ENCODE measurements at places on chromosomes 16 and 17.

- H3K27me3 ChIP-seq = no peaks in the 10 kb centered on the region
- H3K4me3 ChIP-seq = no peak overlapping the region
Observed at GRCh38 chr16:75288596-75289120, 37.2 kb upstream of the BCAR1 start.

- H3K27me3 ChIP-seq = no peaks in the 10 kb centered on the region
- H3K4me3 ChIP-seq = no peak overlapping the region
- no peak overlapping the region for H3K27ac ChIP-seq
Observed at GRCh38 chr16:58016840-58017446, 8.6 kb upstream of the MMP15 start.

GRCh38 chr17:35476283-35476820 is 27.8 kb upstream of the SLFN13 start:
- H3K27ac ChIP-seq = no peak overlapping the region
- H3K27me3 ChIP-seq = peaks cover 82% of the 10 kb centered on the region
- no peaks in the 10 kb centered on the region for H3K4me1 ChIP-seq
- no peaks in the 10 kb centered on the region for H3K36me3 ChIP-seq

- no peak for DNase-seq
- H3K27me3 ChIP-seq = peaks cover 15% of the 10 kb centered on the region
- H3K27ac ChIP-seq = no peak overlapping the region
- H3K36me3 ChIP-seq = no peaks in the 10 kb centered on the region
Observed at GRCh38 chr17:74641224-74641957, 17.9 kb upstream of the CD300E start.

GRCh38 chr16:48914070-48914469 is 304.1 kb upstream of the N4BP1 start:
- no peak overlapping the region for H3K4me3 ChIP-seq
- H3K36me3 ChIP-seq = no peaks in the 10 kb centered on the region
- H3K27ac ChIP-seq = no peak overlapping the region
- no peak for DNase-seq
- no peaks in the 10 kb centered on the region for H3K4me1 ChIP-seq
- H3K27me3 ChIP-seq = peaks cover 7% of the 10 kb centered on the region

DNA sequence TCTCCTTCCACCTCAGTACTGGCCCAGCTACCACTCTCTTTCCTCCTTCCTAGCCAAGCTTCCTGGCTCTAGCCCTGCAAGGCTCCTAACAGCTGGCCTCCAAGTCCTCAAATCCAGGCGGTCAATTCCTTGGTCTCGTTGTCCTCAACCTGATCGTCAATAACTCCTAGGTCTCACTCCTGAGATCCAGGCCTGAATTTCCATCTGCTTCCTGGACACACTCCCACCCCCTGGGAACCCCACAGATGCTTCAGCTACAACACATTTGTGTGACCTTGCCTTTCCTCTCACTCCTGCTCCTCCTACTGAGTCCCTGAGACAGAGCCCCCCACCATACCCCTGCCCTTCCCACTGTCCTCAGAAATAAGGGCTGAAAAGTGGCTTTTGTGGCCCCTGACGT is 2.3 kb downstream of the ENKD1 start:
- no peak for DNase-seq
- no peak overlapping the region for H3K4me3 ChIP-seq
- H3K27me3 ChIP-seq = no peaks in the 10 kb centered on the region
- peaks cover 2% of the 10 kb centered on the region for H3K36me3 ChIP-seq
- H3K4me1 ChIP-seq = peaks cover 14% of the 10 kb centered on the region

DNA sequence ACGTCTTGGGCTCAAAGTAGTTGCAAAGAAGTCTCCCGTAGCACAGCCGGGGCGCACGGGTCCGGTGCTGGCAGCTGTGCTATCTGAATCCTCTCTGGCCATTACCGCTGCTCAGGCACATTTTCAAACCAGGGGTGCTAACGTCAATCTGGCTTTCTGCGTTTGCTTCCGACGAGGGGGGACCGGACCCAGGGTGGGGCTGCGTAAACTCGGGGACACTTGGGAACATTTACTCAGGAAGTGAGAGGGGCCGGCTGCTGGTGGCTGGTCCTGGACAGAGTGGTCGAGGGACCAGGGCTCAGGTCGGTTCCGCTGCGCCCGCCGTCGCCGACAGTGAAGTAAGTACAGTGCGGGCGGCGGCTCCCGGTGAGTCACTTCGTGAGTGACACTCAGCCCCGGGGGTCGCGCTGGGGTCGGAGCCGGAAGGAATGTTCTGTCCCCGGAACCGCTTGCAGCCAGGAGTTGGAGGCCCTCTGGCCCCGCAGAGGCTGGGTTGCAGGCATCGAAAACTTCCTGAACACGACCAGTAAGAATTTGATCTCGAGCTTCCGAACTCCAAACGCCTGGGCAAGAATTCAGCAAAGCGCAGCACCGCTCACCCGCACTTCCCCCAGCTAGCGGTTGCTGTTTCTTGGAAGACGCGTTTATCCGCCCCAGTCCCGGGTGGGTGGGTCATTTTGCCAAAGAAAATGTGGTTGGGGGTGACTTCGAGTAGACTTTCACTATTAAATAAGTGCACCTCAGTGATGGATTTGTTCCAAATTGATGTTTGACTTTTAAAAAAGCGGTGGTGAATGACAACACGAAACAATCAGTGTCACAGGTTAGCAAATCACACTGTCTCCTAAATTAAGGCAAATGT is 1.4 kb upstream of the HS3ST3B1 start:
- no peak for DNase-seq
- H3K4me3 ChIP-seq = peak overlapping the region; percentile 86
- H3K4me1 ChIP-seq = peaks cover 42% of the 10 kb centered on the region
- H3K27me3 ChIP-seq = peaks cover 84% of the 10 kb centered on the region
- peak overlapping the region; percentile 69 for H3K27ac ChIP-seq

GRCh38 chr16:69195369-69196029 is 8.5 kb downstream of the SNTB2 start:
- H3K27ac ChIP-seq = no peak overlapping the region
- no peaks in the 10 kb centered on the region for H3K27me3 ChIP-seq

GRCh38 chr17:3189961-3190360 is 7.4 kb upstream of the OR1A2 start:
- no peaks in the 10 kb centered on the region for H3K36me3 ChIP-seq
- H3K27ac ChIP-seq = no peak overlapping the region
- no peak overlapping the region for H3K4me3 ChIP-seq
- DNase-seq = no peak
- no peaks in the 10 kb centered on the region for H3K27me3 ChIP-seq
- H3K4me1 ChIP-seq = no peaks in the 10 kb centered on the region

DNA sequence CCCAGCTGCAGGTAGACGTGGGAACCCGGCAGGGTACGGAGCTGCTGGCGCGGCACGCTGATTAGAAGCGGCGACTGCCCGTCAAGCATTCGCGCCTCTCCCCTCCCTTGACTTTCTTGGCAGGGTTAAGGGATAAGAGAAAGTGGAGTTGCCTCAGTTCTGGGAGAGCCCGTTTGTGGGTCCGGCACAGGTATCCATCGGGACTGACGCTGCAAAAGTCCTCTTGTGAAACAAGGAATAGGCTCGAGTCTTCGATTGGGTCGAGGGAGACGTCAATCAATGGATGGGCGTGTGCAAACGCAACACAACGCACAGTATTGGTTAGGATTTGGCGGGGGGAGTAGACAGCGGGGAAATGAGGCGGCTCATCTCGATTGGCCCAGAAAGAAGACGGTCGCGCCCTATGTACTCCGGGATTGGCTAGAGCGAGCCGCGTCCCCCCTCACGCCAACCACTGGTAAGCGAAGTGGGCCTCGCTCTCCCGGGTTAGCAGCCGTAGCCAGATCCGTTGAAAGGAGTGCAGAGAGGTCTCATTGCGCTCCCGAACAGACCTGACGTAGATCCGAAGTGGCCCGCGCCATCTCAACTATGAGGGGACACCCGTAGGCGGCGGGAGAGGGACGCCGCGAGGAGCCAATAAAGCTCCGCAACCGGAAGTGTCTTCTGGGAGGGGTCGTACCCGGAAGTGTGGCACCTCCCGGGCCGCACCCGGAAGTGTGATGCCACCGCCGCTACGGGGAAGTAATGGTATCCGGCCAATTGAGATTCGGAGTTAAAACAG is at the start of gene MON1B:
MON1B (plus strand) TSS at position 713 of the 781 bp plus-strand sequence. CDS start 296 bp downstream, outside the sequence.
- H3K27me3 ChIP-seq = no peaks in the 10 kb centered on the region
- H3K36me3 ChIP-seq = peaks cover 8% of the 10 kb centered on the region
- peak; percentile 94 for DNase-seq
- H3K4me1 ChIP-seq = peaks cover 23% of the 10 kb centered on the region
- peak within 1 kb of the TSS; percentile 99 for H3K27ac ChIP-seq
- H3K4me3 ChIP-seq = peak within 1 kb of the TSS; percentile 90

DNA sequence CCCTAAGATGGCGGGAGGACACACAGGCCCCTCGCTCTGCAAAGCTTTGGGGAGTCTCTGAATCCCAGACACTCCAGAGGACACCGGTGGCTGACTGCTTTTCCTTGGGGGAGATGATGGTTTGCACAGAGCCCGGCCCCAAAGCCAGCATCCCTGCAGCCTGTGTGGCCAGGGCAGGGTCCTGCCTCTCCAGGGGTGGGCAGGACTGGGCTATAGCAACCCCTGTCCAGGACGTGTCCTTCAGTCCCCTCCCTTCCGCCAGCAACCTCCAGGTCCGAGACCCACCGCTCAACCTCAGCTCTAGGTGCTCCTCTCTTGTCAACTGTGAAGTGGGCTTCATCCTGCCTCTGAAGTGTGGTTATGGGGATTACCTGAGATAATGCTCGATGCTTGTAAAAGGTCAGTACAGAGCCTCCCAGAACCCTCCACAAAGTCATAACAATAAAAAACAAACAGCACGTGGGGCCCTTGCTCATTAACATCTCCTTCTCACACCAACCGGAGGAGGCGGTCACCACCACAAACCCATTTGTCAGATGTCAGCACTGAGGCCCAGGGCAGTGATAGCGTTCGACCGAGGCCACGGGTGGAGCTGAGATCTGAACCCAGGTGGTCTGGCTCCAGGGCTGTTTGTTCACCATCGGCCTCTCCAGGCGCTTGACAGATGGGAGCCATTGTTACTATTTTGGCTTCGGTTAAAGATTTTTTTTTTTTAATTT is 304.8 kb downstream of the IRF8 start:
- peaks cover 28% of the 10 kb centered on the region for H3K4me1 ChIP-seq
- H3K27ac ChIP-seq = no peak overlapping the region
- H3K27me3 ChIP-seq = peaks cover 18% of the 10 kb centered on the region
- no peaks in the 10 kb centered on the region for H3K36me3 ChIP-seq
- DNase-seq = no peak

DNA sequence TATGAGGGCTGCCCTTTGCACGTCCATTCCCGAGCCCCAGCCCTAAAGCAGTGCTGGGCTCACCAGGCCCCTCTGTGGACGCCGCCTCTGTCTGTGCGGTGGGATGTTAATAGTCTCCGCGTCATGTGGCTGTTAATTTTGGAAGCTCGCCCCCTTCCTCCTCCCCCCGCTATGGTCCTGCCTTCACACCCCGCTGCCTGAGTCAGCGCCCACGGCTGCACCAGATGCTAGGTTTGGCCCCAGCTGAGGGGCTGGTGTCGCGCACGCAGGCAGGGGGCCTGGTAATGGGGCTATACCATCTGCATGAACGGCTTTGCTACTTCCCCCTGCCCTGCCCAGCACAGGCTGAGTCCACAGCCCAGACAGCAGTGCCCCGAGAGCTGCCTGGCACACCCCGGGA is 4.1 kb upstream of the SSTR5 start:
- H3K36me3 ChIP-seq = no peaks in the 10 kb centered on the region
- no peaks in the 10 kb centered on the region for H3K4me1 ChIP-seq
- H3K27me3 ChIP-seq = peaks cover 55% of the 10 kb centered on the region
- H3K4me3 ChIP-seq = no peak overlapping the region

- H3K27ac ChIP-seq = no peak overlapping the region
- DNase-seq = no peak
- H3K4me3 ChIP-seq = no peak overlapping the region
- peaks cover 55% of the 10 kb centered on the region for H3K27me3 ChIP-seq
Observed at GRCh38 chr17:34859652-34860051, 101.6 kb downstream of the CCT6B start.

DNA sequence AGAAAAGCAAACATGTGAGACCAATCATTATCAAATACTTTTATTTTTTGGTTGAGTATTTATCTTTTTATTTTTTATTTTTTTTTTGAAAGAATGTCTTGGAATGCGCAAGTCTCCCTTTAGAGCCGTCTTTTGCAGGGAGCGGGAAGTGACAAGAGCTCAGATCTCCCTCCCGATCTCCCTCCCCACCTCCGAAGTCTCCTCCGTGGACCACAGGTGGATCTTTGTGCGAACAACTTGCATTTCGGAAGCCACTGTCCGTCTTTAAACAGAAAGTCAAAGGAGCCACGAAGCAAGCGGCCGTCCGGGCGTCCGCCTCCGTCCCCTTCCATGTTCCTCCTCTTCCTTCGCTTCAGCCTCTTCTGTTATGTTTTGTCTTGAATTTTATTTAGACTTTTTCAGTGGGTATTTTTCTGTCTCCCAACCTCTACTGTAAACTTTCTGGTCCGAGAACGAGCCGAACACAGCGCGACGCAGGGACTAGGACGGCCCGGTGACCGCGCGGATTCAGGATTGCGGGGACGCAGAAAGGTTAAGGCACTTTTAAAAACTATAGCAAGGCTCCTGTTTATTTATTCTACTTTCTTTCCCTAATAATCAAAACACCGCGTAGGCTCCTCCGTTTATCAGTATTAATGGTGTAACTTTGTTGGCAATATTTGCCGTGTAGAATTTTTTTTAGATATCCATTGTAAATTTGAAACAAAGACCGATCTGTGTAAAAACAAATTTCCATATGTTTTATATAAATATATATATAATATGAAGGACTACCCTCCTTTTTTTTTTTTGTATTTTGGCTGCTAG is 3.3 kb downstream of the FOXF1 start:
- peaks cover 11% of the 10 kb centered on the region for H3K4me1 ChIP-seq
- DNase-seq = no peak
- H3K4me3 ChIP-seq = peak overlapping the region; percentile 60
- H3K36me3 ChIP-seq = no peaks in the 10 kb centered on the region
- H3K27ac ChIP-seq = no peak overlapping the region

DNA sequence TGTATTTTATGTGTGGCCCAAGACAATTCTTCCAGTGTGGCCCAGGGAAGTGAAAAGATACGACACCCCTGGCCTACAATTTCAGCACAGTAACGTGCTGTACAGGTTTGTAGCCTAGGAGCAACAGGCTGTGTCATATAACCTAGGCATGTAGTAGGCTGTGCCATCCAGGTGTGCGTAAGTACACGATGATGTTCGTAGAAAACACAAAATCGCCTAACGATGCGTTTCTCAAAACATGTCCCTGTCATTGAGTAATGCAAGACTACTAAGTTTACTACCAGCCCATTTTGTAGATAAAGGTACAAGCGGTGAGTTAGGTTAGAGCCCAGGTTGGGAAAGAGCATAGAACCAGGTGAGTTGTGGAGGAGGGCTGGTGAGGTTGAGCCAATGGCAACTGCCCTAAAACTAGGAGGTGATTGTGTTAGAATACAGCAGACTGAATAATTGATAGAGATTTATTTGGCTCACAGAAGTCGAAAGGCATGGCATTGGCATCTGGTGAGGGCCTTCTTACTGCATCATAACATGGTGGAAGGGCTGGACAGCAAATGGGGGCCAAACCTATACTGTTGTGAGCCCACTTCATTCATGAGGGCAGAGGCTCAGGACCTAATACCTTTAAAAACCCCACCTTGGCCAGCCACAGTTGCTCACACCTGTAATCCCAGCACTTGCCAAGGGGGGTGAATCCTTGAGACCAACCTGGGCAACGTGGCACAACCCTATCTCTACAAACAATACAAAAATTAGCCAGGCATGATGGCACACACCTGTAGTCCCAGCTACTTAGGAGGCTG is 4.2 kb downstream of the EIF1 start:
- H3K36me3 ChIP-seq = peaks cover 26% of the 10 kb centered on the region
- no peak overlapping the region for H3K4me3 ChIP-seq
- no peak for DNase-seq
- peak overlapping the region; percentile 4 for H3K27ac ChIP-seq
- no peaks in the 10 kb centered on the region for H3K27me3 ChIP-seq
- H3K4me1 ChIP-seq = peaks cover 17% of the 10 kb centered on the region

- H3K4me1 ChIP-seq = peaks cover 14% of the 10 kb centered on the region
- peaks cover 1% of the 10 kb centered on the region for H3K36me3 ChIP-seq
- no peaks in the 10 kb centered on the region for H3K27me3 ChIP-seq
- DNase-seq = no peak
- H3K4me3 ChIP-seq = no peak overlapping the region
Observed at GRCh38 chr17:80028030-80028429, 7.6 kb downstream of the TBC1D16 start.
